ENCODE measurements at places on chromosomes 3 and 15.

GRCh38 chr3:125140011-125140817, 72.3 kb downstream of the SLC12A8 start:
- H3K4me3 ChIP-seq: no peak overlapping the region
- peaks cover 24% of the 10 kb centered on the region for H3K27me3 ChIP-seq
- peak overlapping the region; percentile 7 for H3K27ac ChIP-seq
- peaks cover 3% of the 10 kb centered on the region for H3K36me3 ChIP-seq
- DNase-seq: no peak

GRCh38 chr3:194450341-194450740, 36.5 kb downstream of the ATP13A3 start:
- no peaks in the 10 kb centered on the region for H3K4me1 ChIP-seq
- peaks cover 52% of the 10 kb centered on the region for H3K36me3 ChIP-seq
- H3K27ac ChIP-seq: no peak overlapping the region
- DNase-seq: no peak

- peaks cover 9% of the 10 kb centered on the region for H3K4me1 ChIP-seq
- no peak for DNase-seq
Measured at GRCh38 chr3:23271876-23272741, 69.0 kb downstream of the UBE2E2 start.

- no peak overlapping the region for H3K27ac ChIP-seq
- no peak overlapping the region for H3K4me3 ChIP-seq
- H3K4me1 ChIP-seq: peaks cover 8% of the 10 kb centered on the region
- no peak for DNase-seq
- H3K27me3 ChIP-seq: peaks cover 54% of the 10 kb centered on the region
Measured at GRCh38 chr3:185827595-185828344, 2.9 kb upstream of the IGF2BP2 start.

- no peak overlapping the region for H3K27ac ChIP-seq
- no peaks in the 10 kb centered on the region for H3K4me1 ChIP-seq
- H3K36me3 ChIP-seq: no peaks in the 10 kb centered on the region
- no peak overlapping the region for H3K4me3 ChIP-seq
- H3K27me3 ChIP-seq: no peaks in the 10 kb centered on the region
Measured at GRCh38 chr3:5891711-5892110, 704.2 kb downstream of the EDEM1 start.

GRCh38 chr15:63244976-63245645, 32.3 kb upstream of the APH1B start:
- peak; percentile 47 for DNase-seq
- peak overlapping the region; percentile 85 for H3K27ac ChIP-seq
- no peaks in the 10 kb centered on the region for H3K27me3 ChIP-seq
- no peak overlapping the region for H3K4me3 ChIP-seq
- peaks cover 78% of the 10 kb centered on the region for H3K36me3 ChIP-seq

GRCh38 chr3:139764069-139764905, 86.5 kb upstream of the NMNAT3 start:
- H3K27me3 ChIP-seq: no peaks in the 10 kb centered on the region
- peak; percentile 19 for DNase-seq
- H3K36me3 ChIP-seq: no peaks in the 10 kb centered on the region
- no peak overlapping the region for H3K4me3 ChIP-seq

DNA sequence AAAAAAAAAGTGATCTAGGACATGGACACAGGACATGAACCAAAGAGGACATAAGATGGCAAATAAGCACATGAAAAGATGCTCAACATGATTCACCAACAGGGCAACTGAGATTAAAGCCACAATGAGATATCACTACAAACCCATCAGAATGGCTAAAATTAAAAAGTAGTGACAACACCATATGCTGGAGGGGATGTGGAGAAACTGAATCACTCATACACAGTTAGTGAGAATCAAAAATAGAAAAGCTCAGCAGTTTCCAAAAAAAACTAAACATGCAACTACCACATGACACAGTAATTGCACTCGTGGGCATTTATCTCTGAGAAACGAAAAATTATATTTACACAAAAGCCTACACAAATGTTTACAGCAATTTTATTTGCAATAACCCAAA, 27.9 kb upstream of the ACKR4 start:
- no peaks in the 10 kb centered on the region for H3K27me3 ChIP-seq
- peak overlapping the region; percentile 65 for H3K27ac ChIP-seq
- peaks cover 20% of the 10 kb centered on the region for H3K4me1 ChIP-seq
- DNase-seq: no peak
- H3K36me3 ChIP-seq: peaks cover 50% of the 10 kb centered on the region

DNA sequence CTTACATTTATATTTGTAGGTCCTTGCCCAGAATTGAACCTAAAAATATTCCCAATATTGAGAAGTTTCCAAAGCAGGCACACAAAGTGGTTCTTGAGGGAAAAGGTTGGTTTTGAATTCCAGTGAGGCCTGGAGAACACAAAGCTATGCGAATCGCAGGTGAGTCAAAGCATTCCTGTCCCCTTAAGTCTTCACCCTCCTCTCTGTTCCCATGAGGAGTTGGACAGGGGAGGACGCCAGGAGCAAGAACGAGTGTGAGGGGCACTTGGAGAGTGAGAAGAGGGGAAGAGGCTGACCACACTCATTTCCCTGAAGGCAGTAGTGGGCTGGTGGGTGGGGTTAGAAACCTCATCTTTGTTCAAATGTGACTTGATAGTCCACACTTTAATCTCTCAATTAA, 185.8 kb upstream of the EOMES start:
- no peaks in the 10 kb centered on the region for H3K36me3 ChIP-seq
- H3K27ac ChIP-seq: no peak overlapping the region
- peaks cover 36% of the 10 kb centered on the region for H3K4me1 ChIP-seq

DNA sequence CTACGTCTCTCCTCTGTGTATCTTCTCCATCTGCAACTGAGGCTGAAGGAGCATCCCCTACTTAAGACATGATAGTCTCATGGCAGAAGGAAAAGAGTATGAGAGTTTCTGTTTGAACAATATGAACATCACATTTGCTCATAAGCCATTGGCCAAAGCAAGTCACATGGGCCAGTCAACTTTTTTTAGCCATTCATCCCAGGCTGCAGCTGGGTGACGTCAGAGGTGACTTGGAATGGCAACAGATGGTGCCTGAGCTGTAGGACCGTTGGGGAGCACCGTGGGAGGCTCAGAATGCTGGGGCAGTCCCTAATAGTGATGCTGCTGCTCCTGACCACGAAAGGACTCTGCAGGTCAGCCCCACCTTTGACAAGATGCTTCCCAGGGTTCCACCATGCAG, 58.7 kb downstream of the CRTC3 start:
- H3K36me3 ChIP-seq: peaks cover 14% of the 10 kb centered on the region
- no peak for DNase-seq
- no peaks in the 10 kb centered on the region for H3K27me3 ChIP-seq
- peaks cover 56% of the 10 kb centered on the region for H3K4me1 ChIP-seq
- no peak overlapping the region for H3K27ac ChIP-seq
- no peak overlapping the region for H3K4me3 ChIP-seq

GRCh38 chr3:195876297-195877064, 31.9 kb downstream of the TNK2 start:
- no peak for DNase-seq
- H3K27me3 ChIP-seq: no peaks in the 10 kb centered on the region
- no peak overlapping the region for H3K4me3 ChIP-seq
- no peak overlapping the region for H3K27ac ChIP-seq
- H3K4me1 ChIP-seq: peaks cover 2% of the 10 kb centered on the region
- peaks cover 3% of the 10 kb centered on the region for H3K36me3 ChIP-seq

DNA sequence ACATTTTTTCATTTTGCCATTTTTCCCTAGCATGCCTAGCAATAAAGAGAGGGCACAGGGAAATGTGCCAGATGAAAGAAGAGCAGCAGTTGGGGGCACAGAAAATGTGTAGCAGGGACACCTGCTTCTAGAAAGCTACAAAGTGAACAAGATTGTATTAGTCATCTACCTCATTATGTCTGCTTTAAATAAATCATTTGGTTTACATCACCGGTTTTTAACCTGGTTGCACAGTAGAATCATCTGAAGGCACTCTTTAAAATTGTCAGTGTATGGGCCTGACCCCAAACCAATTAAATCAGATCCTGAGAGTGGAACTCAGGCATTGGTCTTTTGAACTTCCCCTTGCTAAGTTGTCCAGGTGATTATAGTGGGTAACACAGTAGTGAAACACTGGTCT, 73.8 kb downstream of the ZBBX start:
- H3K4me3 ChIP-seq: no peak overlapping the region
- H3K4me1 ChIP-seq: no peaks in the 10 kb centered on the region
- no peaks in the 10 kb centered on the region for H3K36me3 ChIP-seq
- DNase-seq: no peak

GRCh38 chr3:172543419-172543818, 20.2 kb upstream of the TNFSF10 start:
- H3K36me3 ChIP-seq: no peaks in the 10 kb centered on the region
- DNase-seq: no peak
- no peak overlapping the region for H3K4me3 ChIP-seq
- H3K27ac ChIP-seq: no peak overlapping the region

DNA sequence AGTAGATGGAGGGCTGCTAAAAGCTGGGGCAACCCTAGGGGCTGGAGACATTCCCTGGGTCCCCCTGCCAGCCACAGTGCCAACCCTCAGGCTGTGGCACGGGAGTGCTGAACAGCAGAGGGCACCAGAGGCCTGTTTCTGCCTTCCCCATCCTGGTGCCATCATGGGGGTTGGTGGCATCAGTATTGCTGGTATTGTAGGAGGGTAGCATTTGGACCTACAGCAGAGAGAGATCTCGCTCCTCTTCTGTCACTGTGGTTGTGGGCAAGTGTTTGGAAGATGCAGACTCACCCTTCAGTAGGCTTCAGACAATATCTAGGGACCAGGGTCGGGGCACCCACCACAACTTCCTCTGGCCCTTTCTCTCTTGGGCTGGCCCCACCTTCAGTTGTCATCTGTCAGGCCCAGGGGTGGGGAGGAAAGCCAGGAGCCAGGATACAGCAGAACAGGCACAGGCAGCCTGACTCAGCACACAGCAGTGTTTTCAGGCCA, 123.5 kb downstream of the RPLP1 start:
- no peaks in the 10 kb centered on the region for H3K36me3 ChIP-seq
- peaks cover 32% of the 10 kb centered on the region for H3K4me1 ChIP-seq
- no peaks in the 10 kb centered on the region for H3K27me3 ChIP-seq
- H3K27ac ChIP-seq: no peak overlapping the region
- H3K4me3 ChIP-seq: no peak overlapping the region
- DNase-seq: peak; percentile 78

- no peak for DNase-seq
- H3K36me3 ChIP-seq: peaks cover 5% of the 10 kb centered on the region
- H3K27ac ChIP-seq: no peak overlapping the region
- H3K4me3 ChIP-seq: no peak overlapping the region
Measured at GRCh38 chr15:74657846-74658245, 38.0 kb downstream of the EDC3 start.

DNA sequence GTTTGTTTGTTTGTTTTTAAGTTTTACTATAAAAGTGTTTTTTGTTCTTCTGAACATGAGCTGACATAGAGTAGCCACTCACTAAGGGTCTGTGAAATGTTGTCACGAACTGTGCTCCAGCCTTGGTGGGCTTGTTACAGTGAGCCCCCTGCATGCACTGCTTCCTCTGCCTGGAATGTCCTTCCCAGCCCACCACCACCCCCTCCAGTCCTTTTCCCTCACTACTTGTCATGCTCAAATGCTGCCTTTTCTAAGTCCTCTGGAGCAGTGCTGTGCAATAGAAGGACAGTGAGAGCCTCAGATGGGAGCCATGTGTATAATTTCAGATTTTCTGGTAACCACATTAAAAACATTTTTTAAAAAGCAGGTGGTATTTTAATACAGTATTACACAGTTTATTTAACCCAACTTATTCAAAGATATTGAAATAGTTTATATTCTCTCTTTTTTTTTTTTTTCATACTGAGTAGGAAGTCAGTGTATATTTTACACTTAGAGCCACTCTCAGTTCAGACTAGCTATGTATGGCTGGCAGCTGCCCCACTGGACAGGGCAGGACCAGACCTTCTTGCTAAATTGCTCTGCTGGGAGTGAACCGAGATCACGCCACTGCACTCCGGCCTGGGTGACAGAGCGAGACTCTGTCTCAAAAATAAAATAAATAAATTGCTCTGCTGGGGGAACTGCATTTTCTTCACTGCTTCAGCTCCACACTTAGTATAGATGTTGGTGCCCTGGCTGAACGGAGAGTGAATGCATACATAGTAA, 26.9 kb downstream of the MKRN2OS start:
- H3K36me3 ChIP-seq: peaks cover 29% of the 10 kb centered on the region
- H3K27ac ChIP-seq: no peak overlapping the region
- H3K4me1 ChIP-seq: no peaks in the 10 kb centered on the region
- no peak overlapping the region for H3K4me3 ChIP-seq
- no peaks in the 10 kb centered on the region for H3K27me3 ChIP-seq

DNA sequence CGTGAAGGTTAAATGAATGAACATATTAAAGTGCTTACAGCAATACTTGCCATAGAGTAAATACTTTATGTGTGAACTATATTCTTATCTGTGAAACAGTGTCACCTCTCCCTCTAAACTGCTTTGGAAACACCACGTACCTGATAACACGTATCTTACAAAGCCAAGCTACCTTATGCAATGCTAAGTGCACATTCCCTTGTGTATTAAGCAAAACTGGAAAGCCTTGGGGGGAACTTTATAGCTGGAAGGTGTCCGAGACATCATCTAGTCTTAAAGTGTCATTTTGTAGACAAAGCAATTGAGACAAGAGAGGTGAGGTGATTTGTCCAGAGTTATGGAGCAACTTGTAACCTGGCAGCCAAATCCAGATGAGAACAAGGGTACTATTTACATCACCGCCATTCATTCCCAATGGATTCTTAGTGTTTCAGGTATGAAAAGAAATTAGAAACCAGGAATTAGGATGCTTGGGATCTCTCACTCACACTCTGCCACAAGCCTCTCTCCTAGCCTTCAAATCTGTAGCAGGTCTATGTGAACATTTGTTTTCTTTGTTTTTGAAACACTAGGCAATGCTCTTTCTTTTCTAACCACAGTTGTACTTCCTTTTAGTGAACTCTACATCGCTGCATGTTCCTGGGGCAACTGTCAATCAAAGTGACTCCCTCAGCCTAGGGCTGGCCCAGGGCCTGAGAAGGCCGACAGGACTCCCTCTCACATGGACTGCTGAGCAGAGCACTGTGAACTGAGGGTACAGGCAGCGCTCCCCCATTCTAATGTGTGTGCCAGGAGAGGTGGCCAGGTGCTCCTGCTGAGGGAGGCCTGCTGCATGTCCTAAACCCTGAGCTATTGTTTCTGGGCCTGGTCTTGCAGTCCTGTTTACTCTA, 13.9 kb upstream of the MGLL start:
- peaks cover 4% of the 10 kb centered on the region for H3K4me1 ChIP-seq
- DNase-seq: no peak
- no peak overlapping the region for H3K27ac ChIP-seq
- H3K4me3 ChIP-seq: no peak overlapping the region

DNA sequence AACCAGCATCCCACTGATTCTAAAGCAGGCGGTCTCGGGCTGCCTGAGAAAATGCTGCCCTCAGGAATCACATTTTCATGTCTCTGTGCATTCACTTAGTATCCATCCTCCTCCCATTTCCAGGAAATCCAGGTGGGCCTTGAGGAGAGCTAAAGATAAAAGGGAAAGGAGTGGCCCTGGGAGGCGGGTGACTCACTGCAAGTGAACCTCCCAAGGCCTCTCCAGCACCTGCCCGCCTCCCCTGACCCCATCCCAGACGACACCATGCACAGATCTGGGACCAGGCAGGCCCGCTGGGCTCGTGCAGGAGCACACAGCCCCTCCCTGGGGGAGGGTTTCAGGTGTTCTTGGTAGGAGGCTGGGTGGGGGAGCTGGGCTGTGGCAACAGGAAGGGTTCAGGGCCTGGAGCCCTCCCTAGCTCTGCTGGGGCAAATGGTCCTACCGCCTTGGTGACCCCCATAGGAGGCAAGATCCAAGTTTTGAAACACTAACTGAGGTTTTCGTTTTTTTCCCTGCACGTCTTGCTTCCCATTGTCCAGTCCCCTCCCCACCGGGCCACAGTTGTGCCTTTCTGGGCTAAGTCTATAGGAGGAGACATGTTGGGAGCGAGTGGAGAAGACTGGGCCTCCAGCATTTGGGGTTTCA, 22.2 kb downstream of the MELTF start:
- DNase-seq: no peak
- H3K36me3 ChIP-seq: no peaks in the 10 kb centered on the region
- H3K27me3 ChIP-seq: no peaks in the 10 kb centered on the region
- no peak overlapping the region for H3K4me3 ChIP-seq
